ENCODE measurements at places on chromosomes 13 and 19.
A peak's percentile ranks its signal among the peaks of the same experiment; 100 is the strongest.

DNA sequence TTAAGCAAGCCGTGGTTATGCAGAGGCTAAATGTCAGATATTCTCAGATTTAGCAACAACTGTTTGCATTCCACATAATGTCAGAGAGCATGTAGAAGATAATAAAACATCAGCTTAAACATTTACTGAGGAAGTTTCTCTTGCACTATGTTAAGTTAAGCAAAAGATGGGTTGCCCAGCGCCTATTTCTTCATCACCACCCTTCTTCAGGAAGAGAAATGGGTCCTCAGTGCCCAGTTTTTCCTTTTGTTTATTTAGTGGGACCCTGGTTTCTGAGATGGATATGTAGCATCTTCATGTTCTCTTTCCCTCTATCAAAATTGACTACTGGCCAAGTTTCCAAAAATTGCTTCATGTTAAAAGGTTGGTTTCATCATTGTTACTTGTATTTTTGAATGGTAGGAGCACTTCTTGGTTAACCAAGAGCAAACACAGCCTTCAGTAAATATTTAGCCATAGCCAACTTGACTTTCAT, 356.8 kb downstream of the RFC3 start:
- no peak for DNase-seq

- no peak for DNase-seq
Observed at GRCh38 chr13:84466461-84466860, 584.2 kb upstream of the SLITRK1 start.

- DNase-seq: no peak
Observed at GRCh38 chr13:71613066-71613745, 253.8 kb downstream of the DACH1 start.

DNA sequence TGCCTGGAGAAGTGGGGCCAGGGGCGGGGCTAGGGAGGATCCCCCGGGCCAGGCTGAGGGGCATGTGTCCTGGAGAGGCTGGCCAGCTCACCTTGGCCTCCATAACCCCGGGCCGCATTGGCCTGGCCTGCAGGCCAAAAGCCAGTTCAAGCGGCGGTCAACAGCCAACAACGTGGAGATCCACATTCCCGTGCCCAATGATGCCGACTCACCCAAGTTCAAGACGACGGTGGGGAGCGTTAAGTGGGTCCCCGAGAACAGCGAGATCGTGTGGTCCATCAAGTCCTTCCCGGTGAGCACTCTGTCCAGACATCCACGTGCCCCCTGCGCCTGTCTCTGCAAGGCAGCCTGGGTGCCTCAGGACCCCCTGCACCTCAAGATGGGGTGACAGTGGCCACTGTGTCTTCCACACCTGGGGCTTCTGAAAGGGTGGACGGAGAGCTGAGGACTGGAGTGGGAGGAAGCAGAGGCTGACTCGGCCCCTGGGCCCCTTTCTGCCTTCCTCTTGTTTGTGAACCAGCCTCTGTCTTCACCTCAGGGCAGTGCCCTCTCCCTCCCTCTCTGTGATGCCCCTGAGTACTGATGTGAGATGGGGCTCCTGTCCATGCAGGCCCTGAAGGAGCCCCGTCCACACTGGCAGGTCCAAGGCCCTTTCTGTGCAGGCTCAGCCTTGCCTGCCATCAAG, 31.1 kb downstream of the AP1M1 start:
- DNase-seq: no peak

GRCh38 chr19:12912571-12912970, 6.5 kb downstream of the SYCE2 start:
- DNase-seq: no peak

GRCh38 chr13:74256969-74257368, 122.8 kb upstream of the KLF12 start:
- DNase-seq: no peak

DNA sequence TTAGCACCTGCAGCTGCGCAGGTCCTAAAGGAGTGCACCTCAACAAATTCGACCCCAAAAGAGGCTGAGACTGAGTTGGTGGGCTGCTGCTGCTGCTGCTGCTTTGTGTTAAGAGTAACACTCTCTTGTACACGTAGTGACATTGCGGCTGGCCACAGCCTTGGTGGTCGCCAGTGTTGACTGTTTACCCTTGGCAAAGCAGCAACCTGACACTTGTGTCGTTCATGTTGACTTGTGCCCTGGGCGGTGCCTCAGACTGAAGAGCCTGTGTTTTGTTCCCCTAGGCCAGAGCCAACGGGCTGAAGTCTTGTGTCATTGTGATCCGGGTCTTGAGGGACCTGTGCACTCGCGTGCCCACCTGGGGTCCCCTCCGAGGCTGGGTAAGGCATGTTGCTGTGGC, 22.4 kb upstream of the QTRT1 start:
- DNase-seq: no peak

- no peak for DNase-seq
Observed at GRCh38 chr13:24452044-24452443, 60.5 kb downstream of the PARP4 start.

DNA sequence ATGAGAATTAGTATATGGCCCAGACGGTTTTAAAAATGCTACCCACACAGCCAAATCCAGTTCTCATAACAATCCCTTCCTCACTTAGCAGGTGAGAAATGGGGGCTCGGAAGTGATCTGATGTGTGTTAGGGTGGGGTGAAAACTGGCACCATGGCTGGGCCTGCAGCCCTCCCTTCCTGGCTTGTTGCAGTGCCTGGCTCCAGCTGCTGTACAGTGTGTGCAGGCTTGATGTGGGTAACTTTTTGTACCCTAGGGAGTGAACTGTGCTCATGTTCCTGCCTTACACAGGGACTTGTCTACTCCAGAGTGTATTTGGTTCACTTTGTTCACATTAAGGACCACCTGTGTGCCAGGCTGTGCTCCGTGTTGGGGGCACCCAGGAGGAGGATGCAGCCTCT, 177.2 kb downstream of the LMO7 start:
- DNase-seq: no peak

GRCh38 chr13:49410006-49410405, 33.9 kb downstream of the CAB39L start:
- DNase-seq: no peak

DNA sequence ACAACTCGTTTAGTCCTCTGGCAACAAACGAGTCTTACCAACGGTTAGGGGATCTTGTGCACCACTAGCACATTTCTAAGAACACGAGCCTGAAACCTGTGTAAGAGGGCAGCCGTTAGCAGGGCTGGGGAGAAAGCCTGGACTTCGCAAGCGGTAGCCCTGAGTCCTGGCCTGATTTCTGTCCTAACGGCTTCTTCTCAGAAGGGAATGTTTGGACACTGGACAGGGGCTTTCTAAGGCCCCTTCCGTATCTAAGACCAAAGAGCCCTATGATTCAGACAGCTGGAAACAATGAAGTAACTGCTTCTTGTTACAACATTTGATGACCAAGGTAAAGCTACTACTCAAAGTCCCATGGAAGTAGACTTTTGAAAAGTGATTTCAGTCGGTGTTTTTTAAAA, 2.2 kb downstream of the ANKRD10 start:
- no peak for DNase-seq

DNA sequence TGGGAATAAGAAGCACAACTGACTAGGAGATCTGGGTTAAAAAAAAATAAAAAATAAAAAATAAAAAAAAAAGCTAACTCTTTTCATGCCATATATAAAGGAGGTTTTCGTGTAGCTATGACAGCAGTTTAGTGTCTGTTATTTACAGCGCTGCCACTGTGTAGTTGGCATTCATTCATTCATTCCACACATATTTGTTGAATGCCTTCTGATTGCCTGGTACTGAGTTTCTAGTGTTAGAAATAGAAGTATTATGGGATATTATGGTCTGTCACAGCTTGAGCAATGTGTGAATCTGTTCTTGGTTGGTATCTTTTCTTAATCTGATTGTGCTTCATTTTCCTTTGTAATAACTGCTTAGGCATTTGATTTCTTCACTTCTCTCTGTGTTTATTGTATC, 237.4 kb downstream of the NBEA start:
- DNase-seq: no peak

DNA sequence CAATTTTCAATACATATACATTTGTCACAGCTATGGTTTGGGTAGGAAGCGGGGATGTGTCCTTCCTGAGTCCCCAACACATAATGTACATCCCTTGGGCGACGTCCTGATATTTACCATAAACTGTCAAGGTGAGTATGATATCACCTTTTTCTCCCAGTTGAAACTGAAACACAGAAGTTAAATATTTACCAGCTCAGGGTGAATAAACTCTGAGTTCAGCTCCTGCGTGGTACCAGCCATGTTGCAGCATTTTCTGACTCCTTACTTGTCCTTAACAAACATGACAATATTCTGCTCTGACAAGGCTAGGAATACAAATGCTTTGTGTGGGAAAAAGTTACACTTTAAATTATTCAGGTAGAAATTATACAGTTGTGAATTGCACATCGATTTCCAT, 294.2 kb downstream of the TEX29 start:
- no peak for DNase-seq

DNA sequence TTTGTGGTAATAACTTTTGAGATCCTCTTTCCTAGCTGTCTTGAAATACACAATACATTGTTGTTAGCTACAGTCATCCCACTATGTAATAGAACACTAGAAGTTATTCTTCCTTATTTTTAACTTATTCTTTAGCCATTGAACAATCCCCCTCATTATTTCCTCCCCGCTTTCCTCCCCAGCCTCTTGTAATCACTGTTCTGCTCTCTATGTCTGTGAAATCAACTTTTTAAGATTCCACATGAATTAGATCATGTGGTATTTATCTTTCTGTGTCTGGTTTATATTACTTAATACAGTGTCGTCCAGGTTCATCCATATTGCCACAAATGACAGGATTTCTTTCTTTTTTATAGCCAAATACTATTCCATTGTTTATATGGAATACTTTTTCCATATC, 72.9 kb downstream of the SLC10A2 start:
- no peak for DNase-seq

- peak; percentile 26 for DNase-seq
Observed at GRCh38 chr19:2507109-2507508, 31.2 kb downstream of the GADD45B start.

- no peak for DNase-seq
Observed at GRCh38 chr19:49141352-49141751, 13.8 kb downstream of the HRC start.

GRCh38 chr13:111317571-111318345, 2.7 kb upstream of the TEX29 start:
- no peak for DNase-seq

DNA sequence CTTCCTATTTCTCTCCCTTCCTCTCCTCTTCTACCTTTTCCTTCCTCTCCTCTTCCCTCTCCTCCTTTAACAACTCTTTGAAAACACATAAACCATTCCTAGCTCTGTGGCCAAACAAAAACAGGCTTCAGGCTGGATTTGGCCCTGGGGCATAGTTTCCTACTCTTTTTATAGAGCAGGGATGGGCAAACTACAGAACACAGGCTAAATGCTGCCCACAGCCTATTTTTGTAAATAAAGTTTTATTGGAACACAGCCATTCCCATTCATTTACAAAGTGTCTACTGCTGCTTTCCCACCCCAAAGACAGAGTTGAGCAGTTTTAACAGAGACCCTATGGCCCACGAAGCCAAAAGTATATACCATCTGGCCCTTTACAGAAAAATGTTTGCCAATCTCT, 35.4 kb downstream of the LHFPL6 start:
- no peak for DNase-seq

DNA sequence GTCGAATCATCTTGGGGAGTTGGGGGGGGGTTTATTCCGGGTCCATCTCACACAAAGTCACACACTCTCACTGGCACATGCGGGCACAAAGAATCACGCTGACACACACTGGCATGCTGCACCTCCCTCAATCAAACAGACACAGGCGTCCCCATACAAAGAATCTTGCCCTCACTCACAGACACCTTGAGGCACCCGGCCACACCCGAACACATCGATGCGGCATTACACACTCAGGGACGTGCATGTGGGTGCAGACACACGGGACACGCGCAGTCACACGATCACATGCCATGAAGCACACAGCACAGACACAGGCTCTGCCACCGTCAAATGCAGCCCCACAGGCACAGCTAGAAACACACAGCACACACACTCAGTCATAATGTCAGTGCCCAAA, 7.8 kb downstream of the NFIX start:
- DNase-seq: no peak

- no peak for DNase-seq
Observed at GRCh38 chr13:76792731-76793347, 93.4 kb downstream of the KCTD12 start.

DNA sequence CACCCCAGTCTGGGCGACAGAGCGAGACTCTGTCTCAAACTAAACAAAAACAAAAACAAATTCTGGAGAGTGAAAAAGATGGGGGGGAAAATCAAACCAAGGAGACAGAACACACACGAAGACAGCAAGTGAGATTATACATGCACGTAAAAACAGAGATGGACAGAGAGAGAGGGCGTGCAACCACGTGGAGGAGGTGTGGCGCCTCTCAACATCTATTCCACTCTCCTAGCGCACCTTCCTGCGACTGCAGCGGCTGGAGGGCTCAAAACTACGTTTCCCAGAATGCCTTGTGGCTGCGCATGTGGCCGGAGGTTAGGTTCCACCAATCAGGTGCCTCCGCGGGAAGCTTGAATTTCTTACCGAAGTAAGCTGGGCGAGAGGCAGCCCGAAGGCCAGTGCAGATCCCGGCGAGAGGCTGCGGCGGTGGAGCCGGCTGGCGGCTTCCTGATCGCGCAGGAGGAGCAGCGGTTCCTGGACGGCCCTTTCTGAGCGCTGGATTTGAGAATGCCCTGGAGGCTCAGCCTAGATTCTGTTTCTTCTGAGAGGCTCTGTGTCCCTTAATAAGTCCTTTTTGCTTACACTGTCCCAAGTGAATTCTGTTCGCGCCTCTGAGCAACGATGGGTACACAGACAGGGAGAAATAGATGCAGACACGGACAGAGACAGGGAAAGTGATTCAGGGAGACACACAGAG, 13.1 kb upstream of the NANOS2 start:
- DNase-seq: peak; percentile 88

GRCh38 chr19:56118666-56119581, 2.2 kb downstream of the ZNF787 start:
- no peak for DNase-seq

- DNase-seq: no peak
Observed at GRCh38 chr13:83733293-83733692, 149.0 kb downstream of the SLITRK1 start.

- no peak for DNase-seq
Observed at GRCh38 chr13:76954538-76954937, 6.2 kb downstream of the ACOD1 start.

- no peak for DNase-seq
Observed at GRCh38 chr19:45729800-45730290, 851 bp downstream of the FBXO46 start.

DNA sequence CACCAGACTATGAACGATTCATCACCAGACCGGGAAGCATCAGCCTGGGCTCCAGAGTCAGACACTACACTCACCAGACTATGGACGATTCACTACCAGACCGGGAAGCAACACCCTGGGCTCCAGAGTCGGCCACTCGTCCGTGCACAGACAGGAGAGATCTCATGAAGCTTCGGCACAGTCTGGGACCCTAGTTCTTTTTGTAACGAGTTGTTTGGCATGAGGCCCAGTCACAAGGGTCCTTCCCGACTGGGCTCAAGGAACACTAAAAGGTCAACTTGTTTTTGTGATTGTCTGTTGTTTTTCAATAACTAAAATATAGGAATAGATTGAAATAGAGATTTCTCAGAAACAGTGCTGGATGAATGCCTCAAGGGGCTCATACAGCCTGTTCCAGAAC, 1141.6 kb upstream of the MIR17HG start:
- no peak for DNase-seq

Data from CD8-positive, alpha-beta T cell (primary cell).